ENCODE measurements at places on chromosomes 4 and X.

- no peak for DNase-seq
These were observed 189.6 kb downstream of the TMEM47 start for GRCh38 chrX:34467437-34467836.

- no peak for DNase-seq
These were observed 110.2 kb downstream of the FAM53A start for GRCh38 chr4:1573830-1574459.

DNA sequence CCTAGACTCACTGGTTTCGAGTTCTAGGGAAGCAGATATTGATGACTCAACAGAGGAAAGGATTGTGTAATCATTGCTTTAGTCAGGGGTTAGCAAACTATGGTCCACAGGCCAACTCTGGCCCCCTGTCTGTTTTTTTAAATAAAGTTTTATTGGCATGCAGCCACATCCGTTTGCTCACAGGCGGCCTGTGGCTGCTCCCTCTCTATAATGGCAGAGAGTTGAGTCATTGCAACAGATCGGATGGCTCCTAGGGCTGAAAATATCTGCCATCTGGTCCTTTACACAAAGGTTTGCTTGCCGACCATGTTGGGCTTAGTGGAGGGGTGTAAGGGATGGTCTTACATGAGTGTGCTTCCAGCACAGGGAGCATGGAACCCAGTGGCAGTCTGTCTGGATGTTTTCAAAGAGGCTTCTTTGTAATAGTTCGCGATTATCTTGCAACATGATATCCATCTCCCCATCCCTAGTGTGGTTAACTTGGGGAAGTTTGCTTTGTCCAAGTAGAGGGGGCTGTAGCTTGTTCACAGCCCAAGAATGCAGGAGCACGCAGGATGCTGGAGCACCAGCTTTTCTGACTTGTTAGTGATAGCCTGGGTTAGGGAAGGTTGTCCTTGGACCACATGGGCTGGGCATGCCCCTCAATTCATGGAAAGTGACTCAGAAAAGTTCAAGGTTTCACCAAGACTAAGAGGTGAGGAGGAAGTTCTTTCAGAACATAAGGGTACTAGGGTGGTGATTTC is 59.3 kb upstream of the CLDN34 start:
- no peak for DNase-seq

DNA sequence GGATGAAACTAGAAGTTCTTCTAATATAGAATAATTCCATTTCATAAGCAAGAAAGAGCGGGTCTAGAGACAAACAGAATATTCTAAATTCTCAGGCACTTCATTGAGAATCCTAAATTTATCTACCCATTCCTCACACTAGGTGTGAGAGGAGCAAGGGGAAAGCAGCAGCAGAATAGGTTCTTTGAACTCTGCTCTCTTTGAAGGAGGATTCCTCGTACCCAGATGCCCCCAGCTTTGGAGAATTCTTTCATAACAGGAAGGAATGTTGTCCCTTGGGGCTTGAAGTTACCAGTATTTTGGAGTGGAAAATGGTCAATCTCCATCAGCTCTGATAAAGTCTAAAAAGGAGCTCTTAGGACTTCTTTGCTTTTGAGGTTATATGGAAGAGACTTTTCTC is 59.7 kb upstream of the RASGEF1B start:
- no peak for DNase-seq

DNA sequence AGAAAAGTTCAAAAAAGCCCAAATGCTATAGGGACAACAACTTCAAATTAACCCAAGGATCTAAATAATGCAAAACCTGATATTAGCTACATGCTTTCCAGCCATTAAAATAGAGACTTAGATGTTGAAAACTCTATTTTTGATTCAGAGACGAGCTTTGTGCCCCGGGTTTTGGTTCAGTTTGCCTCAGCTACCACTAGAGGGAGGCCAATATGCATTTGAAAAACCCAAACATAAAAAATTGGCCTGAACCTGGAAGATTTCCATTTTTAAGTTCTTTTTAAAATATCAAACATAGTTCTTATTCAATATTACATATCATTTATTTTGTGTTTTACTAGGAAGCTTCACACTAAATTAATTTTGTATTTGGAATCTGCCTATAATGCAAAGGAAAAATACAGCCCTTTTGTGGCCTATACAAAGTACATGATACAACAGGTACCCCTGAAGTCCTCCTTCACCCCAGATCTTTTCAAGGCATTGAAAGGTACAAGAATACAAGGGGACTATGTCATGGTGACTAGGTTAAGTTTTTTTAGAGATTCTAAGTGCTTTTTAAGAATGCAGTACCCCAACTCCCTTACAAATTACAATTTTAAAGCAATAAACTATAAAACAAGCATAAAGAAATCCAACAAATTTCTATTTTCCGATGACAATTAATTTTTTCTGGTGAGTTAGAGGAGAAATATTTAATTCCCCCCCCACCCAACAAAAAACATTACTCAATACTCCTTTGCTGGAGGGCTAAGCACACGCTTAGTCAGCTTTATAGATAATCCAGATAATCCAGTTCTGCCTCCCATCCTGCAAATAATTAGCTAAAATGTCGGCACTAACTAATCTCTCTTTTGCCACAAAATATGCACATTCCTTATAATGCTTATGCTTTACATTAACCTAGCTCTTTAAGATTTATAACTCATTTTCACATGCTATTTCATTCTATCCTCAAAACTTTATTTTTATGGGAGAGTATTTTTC is 97.7 kb upstream of the PTPN13 start:
- DNase-seq: no peak

- DNase-seq: no peak
These were observed 4.5 kb downstream of the EMD start for GRCh38 chrX:154383359-154384283.

GRCh38 chr4:66178906-66179305 is 508.6 kb upstream of the EPHA5 start:
- DNase-seq: no peak

GRCh38 chr4:43234626-43235415 is 342.3 kb downstream of the GRXCR1 start:
- DNase-seq: no peak

GRCh38 chr4:86640469-86640868 is 46.4 kb downstream of the PTPN13 start:
- no peak for DNase-seq

DNA sequence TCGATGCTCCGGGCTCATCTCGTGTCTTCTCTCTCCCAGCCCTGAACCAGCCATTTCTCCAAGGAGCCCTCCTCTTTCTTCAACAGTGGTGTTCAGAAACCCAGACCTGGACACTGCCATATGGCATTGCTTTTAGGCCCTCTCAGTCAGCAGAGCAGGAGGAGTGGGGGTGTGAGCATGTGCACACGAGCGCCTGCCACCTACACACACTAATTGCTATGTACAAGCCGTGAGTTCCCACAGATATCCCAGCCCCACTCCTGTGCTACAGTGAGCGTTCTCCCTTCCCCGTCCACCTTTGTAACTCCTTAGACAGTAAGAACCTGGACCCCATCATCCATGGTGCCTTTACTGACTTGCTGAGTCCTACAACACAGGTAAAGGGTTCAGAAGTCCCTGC is 53.8 kb downstream of the TNIP2 start:
- DNase-seq: no peak

GRCh38 chr4:99413140-99413539 is 22.0 kb downstream of the ADH7 start:
- no peak for DNase-seq

GRCh38 chr4:145035494-145036136 is 62.4 kb downstream of the ANAPC10 start:
- DNase-seq: no peak

DNA sequence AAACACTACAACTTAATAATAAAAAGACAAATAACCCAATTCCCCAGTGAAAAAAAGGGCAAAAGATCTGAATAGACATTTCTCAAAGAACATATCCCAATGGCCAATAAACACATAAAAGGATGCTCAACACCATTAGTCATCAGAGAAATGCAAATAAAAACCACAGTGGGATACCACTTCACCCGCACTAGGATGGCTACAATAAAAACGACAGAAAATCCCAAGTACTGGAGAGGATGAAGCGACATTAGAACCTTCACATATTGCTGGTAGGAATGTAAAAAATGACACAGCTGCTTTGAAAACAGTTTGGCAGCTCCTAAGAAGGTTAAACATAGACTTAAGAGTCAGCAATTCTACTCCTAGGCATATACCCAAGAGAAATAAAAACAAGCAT is 140.6 kb upstream of the ARX start:
- DNase-seq: no peak

GRCh38 chrX:41178201-41178600 is 93.0 kb downstream of the USP9X start:
- DNase-seq: no peak

- DNase-seq: no peak
These were observed 85.0 kb downstream of the NFKB1 start for GRCh38 chr4:102586002-102586643.

- no peak for DNase-seq
These were observed 2.0 kb downstream of the RNF212 start for GRCh38 chr4:1111259-1111809.

- DNase-seq: no peak
These were observed 1454.8 kb downstream of the RPA4 start for GRCh38 chrX:98338544-98338943.
